ENCODE measurements at places on chromosomes 1 and 21.

DNA sequence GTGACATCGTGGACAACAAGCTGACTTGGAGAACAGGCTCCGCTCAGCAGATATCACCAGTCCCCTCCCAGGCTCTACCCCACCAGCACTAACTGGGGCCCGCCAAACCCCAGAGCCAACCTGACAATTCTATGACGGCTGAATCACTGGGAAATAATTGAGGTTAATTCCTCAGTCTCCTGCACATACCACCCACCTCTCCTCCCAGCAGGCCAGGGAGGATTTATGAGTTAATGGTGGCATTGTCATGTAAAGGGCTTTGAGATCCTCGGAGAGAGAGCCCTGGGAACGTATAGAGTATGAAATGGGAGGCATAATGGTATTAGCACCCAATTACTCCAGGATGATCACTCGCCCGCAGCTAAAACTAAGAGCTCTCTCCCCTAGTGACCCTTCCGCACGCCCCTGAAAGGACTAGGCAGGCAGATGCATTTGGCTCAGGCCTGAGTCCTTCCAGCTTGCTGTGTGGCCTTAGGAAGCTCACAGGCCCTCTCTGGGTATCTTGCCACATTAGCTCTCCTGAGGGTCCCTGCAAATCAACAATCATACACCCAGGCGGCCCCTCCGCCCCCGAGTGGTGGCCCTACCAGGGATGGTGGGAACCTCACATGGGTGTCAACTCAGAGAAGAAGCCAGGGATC lies 27.3 kb upstream of the PAX7 start:
- no peaks in the 10 kb centered on the region for H3K36me3 ChIP-seq
- H3K27me3 ChIP-seq, result peaks cover 6% of the 10 kb centered on the region
- H3K4me3 ChIP-seq, result no peak overlapping the region

GRCh38 chr1:168709405-168710363 lies 19.3 kb downstream of the DPT start:
- H3K27me3 ChIP-seq, result peaks cover 6% of the 10 kb centered on the region
- H3K4me1 ChIP-seq, result no peaks in the 10 kb centered on the region
- no peak for DNase-seq

DNA sequence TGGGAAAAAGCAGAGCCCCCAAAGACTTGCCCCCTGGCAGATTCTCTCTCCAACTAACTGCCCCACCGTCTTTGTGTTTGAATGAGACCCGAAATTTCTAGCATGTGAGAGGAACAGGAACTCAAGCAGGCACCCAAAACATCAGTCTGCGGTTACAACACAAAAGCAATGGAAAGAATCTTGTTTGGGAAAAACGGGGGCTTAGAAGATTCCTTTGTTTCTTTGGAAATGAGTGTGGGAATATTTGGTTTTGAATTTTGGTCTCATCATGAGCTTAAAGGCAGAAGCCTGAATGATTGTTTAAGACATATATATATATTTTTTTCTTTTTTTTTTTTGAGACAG lies 188.9 kb upstream of the TMEM51 start:
- H3K4me1 ChIP-seq, result no peaks in the 10 kb centered on the region
- no peaks in the 10 kb centered on the region for H3K36me3 ChIP-seq
- no peak overlapping the region for H3K4me3 ChIP-seq
- H3K27me3 ChIP-seq, result peaks cover 3% of the 10 kb centered on the region

DNA sequence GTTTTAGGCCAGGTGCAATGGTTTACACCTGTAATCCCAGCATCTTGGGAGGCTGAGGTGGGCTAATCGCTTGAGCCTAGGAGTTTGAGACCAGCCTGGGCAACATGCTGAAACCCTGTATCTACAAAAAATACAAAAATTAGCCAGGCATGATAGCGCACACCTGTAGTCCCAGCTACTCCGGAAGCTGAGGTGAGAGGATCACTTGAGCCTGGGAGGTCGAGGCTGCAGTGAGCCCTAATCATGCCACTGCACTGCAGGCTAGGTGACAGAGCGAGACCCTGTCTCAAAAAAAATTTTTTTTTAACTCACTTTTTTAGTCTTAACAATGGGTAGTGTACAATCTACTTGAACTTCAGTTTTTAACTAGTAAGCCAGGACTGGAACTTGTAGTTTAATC lies 137.5 kb downstream of the HS2ST1 start:
- peaks cover 9% of the 10 kb centered on the region for H3K36me3 ChIP-seq
- no peaks in the 10 kb centered on the region for H3K27me3 ChIP-seq
- peaks cover 33% of the 10 kb centered on the region for H3K4me1 ChIP-seq

DNA sequence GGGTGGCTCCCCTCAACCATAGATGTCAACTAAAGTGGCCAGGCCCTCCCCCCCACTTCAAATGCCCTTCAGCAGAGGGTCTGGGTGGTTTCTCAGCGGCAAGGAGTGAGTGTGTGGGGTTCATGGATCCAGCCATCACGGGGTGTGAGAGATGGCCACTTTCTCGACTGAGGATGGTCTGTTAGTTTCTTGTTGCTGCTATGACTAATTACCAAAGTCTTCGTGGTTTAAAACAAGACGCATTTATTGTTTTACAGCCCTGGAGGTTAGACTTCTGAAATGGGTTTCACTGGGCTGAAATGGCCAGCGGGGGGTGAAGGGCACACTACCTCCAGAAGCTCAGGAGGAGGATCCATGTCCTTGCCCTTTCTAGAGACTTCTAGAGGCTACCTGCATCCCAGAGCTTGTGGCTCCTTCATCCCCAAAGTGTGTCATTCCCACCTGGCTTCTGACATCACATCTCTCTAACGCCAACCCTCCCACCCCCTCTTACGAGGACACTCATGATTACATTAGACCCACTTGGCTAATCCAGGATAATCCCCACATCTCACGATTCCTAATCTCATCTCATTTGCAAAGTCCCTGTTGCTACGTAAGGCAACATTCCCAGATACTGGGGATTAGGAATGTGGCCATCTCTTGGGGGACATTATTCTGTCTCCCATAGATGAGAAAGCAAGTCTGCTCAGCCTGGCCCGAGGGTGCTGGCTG lies 53.0 kb downstream of the EPHB2 start:
- H3K4me1 ChIP-seq, result no peaks in the 10 kb centered on the region
- no peak for DNase-seq
- H3K27ac ChIP-seq, result no peak overlapping the region
- no peaks in the 10 kb centered on the region for H3K36me3 ChIP-seq

- no peak overlapping the region for H3K27ac ChIP-seq
- no peaks in the 10 kb centered on the region for H3K36me3 ChIP-seq
Measured at GRCh38 chr1:41500378-41500777, 15.9 kb upstream of the EDN2 start.

- no peaks in the 10 kb centered on the region for H3K4me1 ChIP-seq
- DNase-seq, result no peak
- no peak overlapping the region for H3K4me3 ChIP-seq
- no peak overlapping the region for H3K27ac ChIP-seq
- H3K36me3 ChIP-seq, result no peaks in the 10 kb centered on the region
Measured at GRCh38 chr1:195576641-195577040, 1031.6 kb downstream of the KCNT2 start.

- no peak overlapping the region for H3K4me3 ChIP-seq
- no peaks in the 10 kb centered on the region for H3K27me3 ChIP-seq
- DNase-seq, result no peak
- H3K4me1 ChIP-seq, result no peaks in the 10 kb centered on the region
Measured at GRCh38 chr1:90486134-90486824, 230.8 kb downstream of the BARHL2 start.

- no peaks in the 10 kb centered on the region for H3K36me3 ChIP-seq
- peak within 1 kb of the TSS; percentile 96 for H3K4me3 ChIP-seq
- H3K27me3 ChIP-seq, result no peaks in the 10 kb centered on the region
- H3K4me1 ChIP-seq, result peaks cover 31% of the 10 kb centered on the region
Measured at GRCh38 chr1:39204441-39205081, at the start of gene MACF1. Gene MACF1, plus strand, starts transcription at chr1:39204695. Its CDS starts 328 bp downstream, at chr1:39205023.

DNA sequence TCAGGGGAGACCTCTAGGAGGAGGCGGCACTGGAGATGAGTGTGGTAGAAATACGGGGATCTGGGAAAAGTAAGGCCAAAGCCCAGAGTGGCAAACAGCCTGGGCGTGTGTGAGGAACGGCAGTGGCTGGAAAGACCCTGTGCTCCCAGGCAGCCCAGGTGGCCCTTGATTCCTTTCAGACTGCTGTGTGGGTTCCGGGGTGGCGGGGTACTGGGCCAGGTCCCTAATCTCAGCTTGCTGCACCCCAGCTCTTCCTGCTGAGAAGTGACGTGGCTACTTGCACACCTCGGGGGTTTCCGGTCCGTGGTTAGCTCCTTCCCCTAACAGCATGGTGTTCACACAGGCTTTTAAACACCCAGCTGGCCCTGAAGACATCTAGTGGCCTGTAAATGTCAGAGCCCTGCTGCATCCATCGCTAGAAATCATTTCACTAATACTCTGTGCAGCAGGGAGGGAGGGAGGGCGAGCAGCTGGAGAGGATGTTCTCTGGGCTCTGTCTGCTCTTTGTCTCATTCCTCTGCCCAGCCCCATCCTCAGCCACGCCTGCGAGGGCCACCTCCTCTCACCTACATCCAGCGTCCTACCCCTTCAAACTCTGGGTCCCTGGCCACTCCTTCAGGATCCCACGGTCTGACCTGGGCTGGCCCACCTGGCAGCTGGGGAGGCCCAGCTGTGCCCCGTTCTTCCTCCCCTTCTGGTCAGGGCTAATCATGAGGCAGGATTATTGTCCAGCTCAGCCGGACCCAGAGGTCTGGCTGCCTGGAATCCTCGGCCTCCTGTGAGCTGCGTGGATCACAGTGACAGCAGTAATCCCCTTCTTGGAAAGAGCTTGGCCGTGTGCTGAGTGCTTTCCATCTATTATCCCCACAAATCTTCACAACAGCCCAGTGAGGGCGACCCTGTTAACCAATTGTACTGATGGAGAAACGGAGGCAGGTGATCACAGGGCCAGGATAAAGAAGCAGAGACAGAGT lies 7.2 kb downstream of the ZDHHC18 start:
- H3K36me3 ChIP-seq, result no peaks in the 10 kb centered on the region
- peak overlapping the region; percentile 99 for H3K27ac ChIP-seq
- peak; percentile 91 for DNase-seq
- peak overlapping the region; percentile 55 for H3K4me3 ChIP-seq

- H3K27ac ChIP-seq, result no peak overlapping the region
- no peak for DNase-seq
- H3K36me3 ChIP-seq, result peaks cover 20% of the 10 kb centered on the region
Measured at GRCh38 chr1:150302338-150302737, 8.7 kb downstream of the MRPS21 start.

GRCh38 chr1:14605945-14606344 lies 7.5 kb downstream of the KAZN start:
- H3K4me1 ChIP-seq, result no peaks in the 10 kb centered on the region
- DNase-seq, result no peak
- no peak overlapping the region for H3K27ac ChIP-seq
- no peak overlapping the region for H3K4me3 ChIP-seq

GRCh38 chr1:209412036-209412435 lies 171.5 kb upstream of the CAMK1G start:
- no peaks in the 10 kb centered on the region for H3K4me1 ChIP-seq
- H3K27me3 ChIP-seq, result peaks cover 11% of the 10 kb centered on the region
- H3K4me3 ChIP-seq, result no peak overlapping the region
- no peaks in the 10 kb centered on the region for H3K36me3 ChIP-seq
- DNase-seq, result no peak

- no peak overlapping the region for H3K27ac ChIP-seq
- H3K4me1 ChIP-seq, result no peaks in the 10 kb centered on the region
- no peak for DNase-seq
- H3K4me3 ChIP-seq, result no peak overlapping the region
- H3K27me3 ChIP-seq, result peaks cover 42% of the 10 kb centered on the region
Measured at GRCh38 chr1:167507719-167508118, 10.6 kb downstream of the CD247 start.
